ENCODE measurements at places on chromosomes 7 and 10.

DNA sequence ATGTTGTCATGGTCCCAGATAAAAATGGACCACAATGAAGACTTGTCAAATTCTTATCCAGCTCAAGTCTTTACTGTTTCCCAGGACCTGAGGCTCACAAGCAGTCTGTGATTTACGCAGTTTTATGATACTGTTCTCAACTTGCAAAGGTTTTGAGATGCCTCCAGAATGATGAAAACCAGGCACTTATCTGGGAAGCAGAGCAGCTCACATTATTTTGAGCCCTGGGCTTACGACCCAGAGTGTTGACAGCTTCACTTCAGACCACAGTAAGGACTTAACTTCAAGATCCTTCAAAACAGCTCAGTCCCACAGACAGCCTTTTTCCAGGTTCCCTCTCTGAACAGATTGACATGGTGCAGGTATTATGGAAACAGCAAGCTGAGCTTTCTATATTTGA, 236.1 kb downstream of the RNLS start:
- no peaks in the 10 kb centered on the region for H3K27me3 ChIP-seq
- no peak overlapping the region for H3K4me3 ChIP-seq
- DNase-seq: no peak
- H3K36me3 ChIP-seq: no peaks in the 10 kb centered on the region
- peaks cover 8% of the 10 kb centered on the region for H3K4me1 ChIP-seq

DNA sequence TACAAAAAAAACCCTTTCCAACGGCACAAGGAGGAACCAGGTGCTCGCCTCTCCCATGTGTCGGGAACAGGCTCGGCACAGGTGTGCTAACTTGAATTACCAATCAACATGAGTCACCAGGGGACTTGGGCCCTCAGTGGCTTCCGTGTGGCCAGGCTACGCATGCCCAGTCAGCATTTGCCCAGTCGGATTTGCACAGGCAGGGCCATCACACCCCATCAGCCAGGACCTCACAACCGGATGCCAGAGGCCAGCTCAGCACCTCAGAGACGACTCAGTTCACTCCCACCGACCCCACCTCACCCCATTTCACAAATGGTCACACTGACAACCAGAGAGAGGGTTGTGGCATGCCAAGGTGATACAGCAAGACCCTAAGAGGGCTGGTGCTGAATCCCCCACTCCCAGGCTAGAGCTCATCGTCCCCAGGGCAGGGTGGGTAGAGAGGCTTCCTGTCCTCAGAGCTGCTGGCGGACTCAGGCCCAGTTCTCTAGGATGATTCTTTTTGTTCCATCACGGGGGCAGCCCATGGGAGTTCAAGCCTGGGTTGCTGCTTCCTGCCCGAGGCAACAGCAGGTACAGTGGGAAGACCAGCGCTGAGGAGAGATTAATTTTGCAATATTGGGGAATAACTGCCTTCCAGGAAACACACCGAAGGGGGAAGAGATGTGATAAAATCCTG, 13.6 kb downstream of the ANXA11 start:
- H3K4me1 ChIP-seq: peaks cover 32% of the 10 kb centered on the region
- H3K27ac ChIP-seq: no peak overlapping the region
- H3K36me3 ChIP-seq: peaks cover 5% of the 10 kb centered on the region
- H3K27me3 ChIP-seq: no peaks in the 10 kb centered on the region
- no peak for DNase-seq

GRCh38 chr10:112246-112645, 23.0 kb upstream of the ZMYND11 start:
- DNase-seq: no peak
- H3K4me1 ChIP-seq: no peaks in the 10 kb centered on the region
- H3K36me3 ChIP-seq: no peaks in the 10 kb centered on the region
- no peaks in the 10 kb centered on the region for H3K27me3 ChIP-seq
- H3K27ac ChIP-seq: no peak overlapping the region

DNA sequence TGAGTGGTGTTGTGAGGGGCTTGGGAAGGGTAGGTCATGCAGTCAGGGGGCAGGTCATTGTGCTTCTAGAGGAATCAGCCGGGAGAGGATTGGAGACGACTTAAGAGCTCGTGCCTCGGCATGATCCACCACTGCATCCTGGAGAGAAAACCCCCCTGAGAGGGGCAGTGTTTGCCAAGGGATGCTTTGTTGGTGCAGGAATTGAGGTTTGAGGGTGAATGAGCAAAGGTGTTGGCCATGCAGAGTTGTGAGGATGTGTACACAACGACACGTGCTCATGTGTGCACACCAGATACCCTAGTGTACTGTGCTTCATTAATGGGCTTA, 85.6 kb upstream of the ANLN start:
- H3K27me3 ChIP-seq: no peaks in the 10 kb centered on the region
- DNase-seq: no peak
- peaks cover 4% of the 10 kb centered on the region for H3K36me3 ChIP-seq
- H3K4me1 ChIP-seq: no peaks in the 10 kb centered on the region
- H3K4me3 ChIP-seq: no peak overlapping the region
- no peak overlapping the region for H3K27ac ChIP-seq

- H3K27ac ChIP-seq: no peak overlapping the region
- DNase-seq: no peak
- peaks cover 11% of the 10 kb centered on the region for H3K4me1 ChIP-seq
- no peak overlapping the region for H3K4me3 ChIP-seq
- H3K27me3 ChIP-seq: no peaks in the 10 kb centered on the region
- H3K36me3 ChIP-seq: no peaks in the 10 kb centered on the region
These were observed 323.1 kb downstream of the TNS3 start for GRCh38 chr7:47258798-47259197.

DNA sequence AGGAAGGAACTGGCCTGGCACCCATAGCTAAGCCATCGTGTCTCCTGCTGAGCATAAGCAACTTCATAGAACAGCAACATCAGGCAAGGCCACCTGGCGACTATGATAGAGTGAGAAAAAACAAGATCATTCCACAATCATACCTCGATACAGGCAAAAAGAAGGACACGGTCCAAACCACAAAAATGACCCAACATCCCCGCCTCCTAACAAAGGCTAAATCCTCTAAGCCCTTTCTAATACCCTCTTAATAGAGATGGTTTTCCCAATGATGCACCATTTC, 40.2 kb upstream of the SVOPL start:
- H3K4me1 ChIP-seq: no peaks in the 10 kb centered on the region
- no peaks in the 10 kb centered on the region for H3K27me3 ChIP-seq
- DNase-seq: no peak
- H3K27ac ChIP-seq: no peak overlapping the region
- H3K4me3 ChIP-seq: no peak overlapping the region

GRCh38 chr10:131129544-131129943, 182.0 kb downstream of the TCERG1L start:
- no peak overlapping the region for H3K4me3 ChIP-seq
- H3K27ac ChIP-seq: no peak overlapping the region
- H3K4me1 ChIP-seq: no peaks in the 10 kb centered on the region

- H3K4me3 ChIP-seq: no peak overlapping the region
- no peaks in the 10 kb centered on the region for H3K4me1 ChIP-seq
- DNase-seq: no peak
- no peak overlapping the region for H3K27ac ChIP-seq
- H3K27me3 ChIP-seq: no peaks in the 10 kb centered on the region
These were observed 91.1 kb downstream of the VOPP1 start for GRCh38 chr7:55481155-55481554.

GRCh38 chr10:113097036-113097435, 147.0 kb downstream of the TCF7L2 start:
- no peak overlapping the region for H3K4me3 ChIP-seq
- no peaks in the 10 kb centered on the region for H3K27me3 ChIP-seq
- DNase-seq: no peak
- peaks cover 3% of the 10 kb centered on the region for H3K36me3 ChIP-seq
- H3K27ac ChIP-seq: no peak overlapping the region

GRCh38 chr10:12589291-12589690, 239.9 kb downstream of the CAMK1D start:
- no peak for DNase-seq
- H3K36me3 ChIP-seq: no peaks in the 10 kb centered on the region
- no peak overlapping the region for H3K4me3 ChIP-seq
- H3K27me3 ChIP-seq: no peaks in the 10 kb centered on the region
- H3K27ac ChIP-seq: no peak overlapping the region

All from common myeloid progenitor, CD34-positive (primary cell).